ENCODE measurements at places on chromosomes 12 and 14.

- DNase-seq, result no peak
Measured at GRCh38 chr12:19689801-19690472, 250.6 kb downstream of the AEBP2 start.

DNA sequence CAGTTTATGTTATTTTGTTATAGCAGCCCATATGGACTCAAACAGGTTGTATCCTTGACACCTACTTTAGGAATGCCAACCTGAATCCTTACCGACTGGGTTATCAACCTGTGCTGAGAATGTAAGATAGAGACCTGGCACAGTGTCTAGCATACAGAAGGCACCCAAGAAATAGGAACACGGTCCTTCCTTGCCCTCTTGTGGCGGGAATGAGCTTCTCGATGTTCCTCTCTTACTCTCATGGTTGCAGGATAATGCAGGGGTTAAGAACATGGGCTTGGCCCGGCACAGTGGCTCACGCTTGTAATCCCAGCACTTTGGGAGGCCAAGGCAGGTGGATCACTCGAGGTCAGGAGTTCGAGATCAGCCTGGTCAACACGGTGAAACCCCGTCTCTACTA, 6.5 kb downstream of the C12orf43 start:
- DNase-seq, result no peak

DNA sequence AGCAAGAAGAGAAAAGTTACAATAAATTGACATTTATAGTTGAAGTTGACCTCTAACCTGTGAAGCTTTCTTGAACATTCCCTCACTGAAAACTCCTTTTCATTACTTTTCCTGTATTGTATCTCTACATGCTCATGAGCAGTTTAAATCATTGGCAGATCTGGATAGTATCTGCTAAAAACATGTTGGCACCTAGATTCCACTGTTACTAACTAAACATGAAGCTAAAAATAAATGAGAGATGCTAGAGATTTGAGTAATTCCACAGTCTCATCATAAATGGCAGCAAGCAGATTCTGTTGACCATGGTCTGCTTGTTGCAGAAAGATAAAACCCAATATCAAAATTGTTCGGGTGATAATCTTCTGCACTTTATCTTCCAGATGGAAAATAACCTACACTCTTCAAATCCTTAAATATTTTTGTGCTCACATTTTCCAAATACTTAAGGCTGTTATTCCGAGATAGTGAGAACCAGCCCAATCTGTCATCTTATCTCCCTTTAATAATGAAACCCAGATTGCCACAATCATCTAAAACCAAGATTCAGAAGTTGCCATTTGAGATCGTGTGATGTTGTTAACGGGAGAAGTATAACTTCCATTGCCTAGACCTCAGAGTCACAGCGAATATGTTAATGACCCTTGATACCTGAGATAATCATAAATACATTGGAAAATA, 171.0 kb upstream of the DAAM1 start:
- DNase-seq, result no peak

GRCh38 chr14:77579065-77579464, 37.4 kb downstream of the SPTLC2 start:
- DNase-seq, result no peak

DNA sequence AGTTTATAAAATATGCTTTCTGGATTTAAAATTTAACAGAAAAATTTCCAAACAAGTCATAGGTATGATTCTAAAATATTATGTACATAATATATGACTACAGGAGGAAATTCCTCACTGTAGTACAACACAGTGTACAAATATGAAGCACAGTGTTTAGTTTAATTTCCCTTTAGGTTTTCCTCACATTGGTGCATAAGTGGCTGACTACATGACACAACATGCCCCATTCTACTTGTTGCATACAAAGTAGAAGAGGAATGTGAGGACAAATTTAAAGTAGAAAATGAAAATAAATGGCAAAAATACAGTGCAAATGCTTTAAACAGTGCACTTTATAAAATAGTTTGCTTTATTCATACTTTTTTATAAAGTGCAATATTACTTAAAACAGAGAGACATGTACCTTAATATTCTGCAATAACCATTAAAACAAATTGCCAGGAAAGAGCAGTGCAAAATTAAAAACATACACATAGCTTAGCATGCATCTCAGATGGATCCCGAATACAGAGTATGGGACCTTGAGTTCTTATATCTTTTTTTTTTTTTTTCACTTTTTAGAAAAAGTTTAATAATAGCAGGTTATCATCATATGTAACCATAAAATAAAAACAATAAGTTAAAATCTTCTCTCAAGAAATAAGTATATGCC, 54.8 kb upstream of the TTC7B start:
- no peak for DNase-seq

DNA sequence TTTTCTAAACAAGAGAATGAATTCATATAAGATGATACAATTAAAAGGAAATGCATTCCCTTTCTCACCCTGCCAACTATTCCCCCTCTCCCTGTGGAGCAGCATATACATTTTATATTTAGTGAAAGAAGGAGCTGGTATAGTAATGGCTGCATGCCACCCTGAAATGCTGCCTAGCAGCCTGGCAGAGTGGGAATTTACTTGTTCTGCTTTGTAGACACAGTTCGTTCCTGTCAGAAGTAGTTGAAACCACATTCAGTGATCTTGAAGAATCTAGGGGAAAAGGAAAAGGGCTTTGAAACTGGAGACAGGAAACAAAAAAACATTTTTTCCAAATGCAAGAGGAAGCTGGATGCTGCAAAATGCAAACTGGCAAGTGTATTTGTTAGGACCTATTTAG, 176.0 kb upstream of the PLEKHA5 start:
- no peak for DNase-seq

DNA sequence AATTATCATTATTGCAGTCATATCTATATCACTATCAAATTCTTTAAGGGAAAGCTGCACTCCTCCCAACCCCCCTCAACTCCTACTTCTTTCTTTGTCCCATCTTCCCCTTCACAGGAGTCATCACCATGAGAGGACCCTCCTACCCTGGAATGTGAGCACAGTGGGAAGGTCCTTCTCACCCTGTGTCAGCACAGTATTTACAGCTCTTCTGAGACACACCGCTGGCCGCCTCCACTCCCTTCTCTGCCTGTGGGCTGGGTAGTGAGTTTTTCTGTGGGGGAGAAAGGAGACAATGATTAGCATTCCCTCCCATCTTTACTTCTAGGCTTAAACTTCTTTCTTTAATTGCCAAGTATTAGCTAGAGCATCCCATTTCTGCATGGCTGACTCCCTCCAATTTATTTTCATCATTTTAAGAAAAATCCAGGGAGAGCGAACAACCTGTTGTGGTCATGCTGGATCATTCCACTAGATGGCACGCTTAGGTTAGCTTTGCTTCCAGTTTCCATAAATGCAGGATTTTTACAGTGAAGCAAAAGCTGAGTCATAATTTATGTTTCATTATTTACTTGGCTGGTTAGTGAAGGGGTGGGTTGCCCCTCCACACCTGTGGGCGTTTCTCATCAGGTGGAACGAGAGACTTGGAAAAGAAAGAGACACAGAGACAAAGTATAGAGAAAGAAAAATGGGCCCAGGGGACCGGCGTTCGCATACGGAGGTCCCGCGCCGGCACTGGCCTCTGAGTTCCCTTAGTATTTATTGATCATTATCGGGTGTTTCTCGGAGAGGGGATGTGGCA, 188.5 kb downstream of the ALX1 start:
- no peak for DNase-seq

All from NCI-H1930 (cell line).